Left lung (tissue), 14 donors: ENCODE measurements at places on chromosomes 4 and X.
A peak's percentile ranks its signal among the peaks of the same experiment; 100 is the strongest.

- no peak for DNase-seq
Measured at GRCh38 chrX:14398725-14399124, 130.6 kb upstream of the GLRA2 start.

DNA sequence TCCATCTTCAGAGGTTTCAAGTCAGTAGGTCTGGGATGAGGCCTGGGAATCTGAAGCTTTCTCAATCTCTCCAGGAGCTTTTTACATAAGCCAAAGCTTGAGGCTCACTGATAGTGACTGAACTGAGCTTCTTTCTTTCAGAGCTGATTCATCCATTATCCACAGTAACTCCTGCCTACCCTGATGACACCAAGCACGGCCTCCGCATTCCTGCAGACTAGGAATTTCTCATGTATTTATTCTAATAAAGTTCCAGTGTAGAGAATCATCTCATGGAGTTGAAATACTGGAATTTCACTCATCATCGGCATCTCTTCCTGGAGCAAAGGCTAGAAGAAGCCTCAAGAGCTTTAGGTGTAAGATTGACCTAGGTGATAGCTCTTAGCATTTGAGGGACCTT lies 12.1 kb upstream of the DCTD start:
- no peak for DNase-seq

DNA sequence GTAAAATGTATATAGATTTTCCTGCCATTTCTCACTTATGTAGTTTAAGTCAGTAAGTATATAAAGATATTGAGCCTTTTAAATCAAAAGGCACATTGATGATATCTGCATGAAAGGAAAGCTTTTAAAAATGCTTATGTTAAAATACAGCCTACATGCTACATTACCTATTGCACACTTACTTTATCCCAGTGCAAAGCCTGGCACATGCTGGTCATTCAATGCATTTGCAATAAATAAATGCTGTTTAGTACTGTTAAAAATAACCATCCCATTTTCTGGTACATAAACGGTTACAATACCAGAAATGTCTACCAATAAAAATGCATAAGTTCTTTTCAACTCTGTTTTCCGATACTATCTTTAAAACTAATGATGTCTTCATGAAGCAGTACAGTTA lies 22.1 kb upstream of the SPATA4 start:
- no peak for DNase-seq

DNA sequence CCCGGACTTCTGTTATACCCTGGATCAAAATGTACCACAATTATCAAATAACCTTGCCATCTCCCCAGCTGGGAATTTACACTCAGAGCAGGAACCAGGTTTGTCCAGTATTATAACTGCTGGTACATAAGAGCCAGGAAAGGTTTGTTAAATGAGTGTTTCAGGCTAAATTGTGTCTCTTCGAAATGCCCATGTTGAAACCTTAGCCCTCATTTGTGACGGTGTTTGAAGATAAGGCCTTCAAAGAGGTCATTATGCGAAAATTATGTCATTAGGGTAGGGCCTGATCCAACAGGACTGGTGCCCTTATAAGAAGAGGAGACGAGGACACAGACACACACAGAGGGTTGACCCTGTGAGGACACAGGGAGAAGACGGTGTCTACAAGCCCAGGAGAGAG lies 73.5 kb upstream of the DHRSX start:
- no peak for DNase-seq

GRCh38 chrX:69036674-69037573 lies 128.3 kb downstream of the PJA1 start:
- DNase-seq = no peak

- no peak for DNase-seq
Measured at GRCh38 chrX:63506320-63506719, 155.2 kb upstream of the SPIN4 start.

GRCh38 chr4:67934628-67935027 lies 28.7 kb downstream of the TMPRSS11A start:
- no peak for DNase-seq

GRCh38 chr4:153784166-153784699 lies 4.7 kb downstream of the SFRP2 start:
- DNase-seq = no peak

DNA sequence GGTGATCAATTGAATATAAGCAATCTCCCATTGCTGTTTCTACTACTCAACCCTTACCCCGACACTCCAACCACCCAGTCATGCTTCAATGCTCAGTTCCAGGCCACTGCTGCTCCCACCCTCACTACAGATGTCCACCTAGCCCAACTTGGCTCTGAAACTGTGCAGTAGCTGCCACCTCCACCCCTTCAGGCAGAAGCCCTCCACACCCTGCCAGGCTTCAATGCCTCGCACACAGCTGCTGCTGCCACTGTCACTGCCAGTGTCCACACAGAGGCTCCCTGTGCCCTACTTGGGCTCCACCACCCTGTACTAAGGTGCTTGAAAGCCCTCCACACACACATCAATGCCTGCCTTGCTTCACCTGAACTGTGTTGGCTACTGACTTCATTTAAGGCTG lies 34.6 kb downstream of the LAMTOR3 start:
- no peak for DNase-seq

DNA sequence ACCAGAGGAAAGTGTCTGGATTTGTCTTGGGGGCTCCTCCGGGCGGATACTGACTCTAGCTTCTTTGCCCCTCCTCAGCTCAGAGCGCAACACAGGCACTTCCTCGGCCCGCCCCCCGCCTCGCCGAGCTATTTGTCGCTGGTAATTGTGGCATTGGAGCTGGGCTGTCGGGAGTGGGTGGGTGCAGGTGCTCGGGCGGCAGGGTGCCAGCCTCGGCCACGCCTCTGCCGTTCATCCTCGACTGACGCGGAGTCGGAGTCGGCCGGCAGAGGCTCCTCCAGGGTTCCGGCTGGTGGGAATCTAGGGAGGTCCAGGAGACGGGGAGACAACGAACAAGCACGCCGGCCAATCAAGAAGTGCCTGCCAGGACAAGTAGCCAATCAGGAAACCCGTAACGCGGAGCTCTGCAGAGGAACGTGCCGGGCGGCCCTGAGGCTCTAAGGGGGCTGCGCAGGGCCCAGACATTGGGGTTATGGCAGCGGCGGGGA lies 3.9 kb upstream of the SYN1 start:
- peak; percentile 66 for DNase-seq
